ENCODE measurements at places on chromosomes 11 and 22.

- no peak for DNase-seq
Measured at GRCh38 chr11:5362017-5362625, 10.8 kb downstream of the OR51B6 start.

DNA sequence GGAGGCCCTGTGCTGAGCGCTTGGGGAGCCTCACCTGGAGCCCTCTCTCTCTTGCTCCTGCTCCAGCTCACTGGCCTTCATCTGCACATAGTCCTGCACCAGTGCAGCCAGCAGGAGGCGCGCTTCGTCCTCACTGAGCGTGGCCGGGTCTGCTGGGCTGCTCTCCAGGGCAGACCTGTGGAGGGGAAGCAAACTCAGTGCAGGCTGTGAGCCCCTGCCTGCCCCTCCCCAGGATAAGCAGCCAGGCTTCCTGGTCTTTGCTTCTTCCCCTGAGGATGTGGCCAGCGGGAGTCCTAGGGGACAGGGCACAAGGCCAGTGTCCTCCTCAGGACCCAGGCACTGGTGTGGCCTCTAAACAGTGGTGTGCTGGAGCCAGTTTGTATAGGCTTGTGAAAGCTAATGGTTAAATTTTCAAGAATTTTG is 2.2 kb downstream of the CALCA start:
- peak; percentile 69 for DNase-seq

GRCh38 chr11:122139595-122139866 is 23.5 kb upstream of the BLID start:
- no peak for DNase-seq

GRCh38 chr11:69000831-69001242 is 12.2 kb downstream of the MRGPRF start:
- no peak for DNase-seq

Measured in activated naive CD4-positive, alpha-beta T cell treated with anti-CD3 and anti-CD28 coated beads, Interleukin-2, amount 50 U/mL, for 16 hours (primary cell).